ENCODE measurements at places on chromosomes 5 and 9.

DNA sequence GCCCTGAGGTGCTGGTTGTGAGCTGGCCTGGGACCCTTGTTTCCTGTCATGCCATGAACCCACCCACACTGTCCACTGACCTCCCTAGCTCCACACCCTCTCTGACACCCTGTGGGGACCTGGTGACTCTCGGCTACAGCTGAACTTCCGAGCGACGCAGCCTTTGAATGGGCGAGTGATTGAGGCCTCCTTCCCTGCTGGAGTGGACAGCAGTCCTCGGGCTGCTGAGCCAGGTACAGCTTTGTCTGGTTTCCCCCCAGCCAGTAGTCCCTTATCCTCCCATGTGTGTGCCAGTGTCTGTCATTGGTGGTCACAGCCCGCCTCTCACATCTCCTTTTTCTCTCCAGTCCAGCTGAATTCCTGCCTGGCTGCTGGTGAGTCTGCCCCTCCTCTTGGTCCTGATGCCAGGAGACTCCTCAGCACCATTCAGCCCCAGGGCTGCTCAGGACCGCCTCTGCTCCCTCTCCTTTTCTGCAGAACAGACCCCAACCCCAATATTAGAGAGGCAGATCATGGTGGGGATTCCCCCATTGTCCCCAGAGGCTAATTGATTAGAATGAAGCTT, 6.1 kb downstream of the CA9 start:
- DNase-seq: no peak

GRCh38 chr5:76715486-76715735, 515 bp upstream of the F2R start:
- no peak for DNase-seq

- DNase-seq: no peak
Observed at GRCh38 chr5:132469380-132470009, 21.1 kb downstream of the IRF1 start.

GRCh38 chr5:170603578-170604565, 100.1 kb downstream of the KCNIP1 start:
- DNase-seq: peak; percentile 18

- DNase-seq: no peak
Observed at GRCh38 chr5:102277144-102277543, 18.9 kb downstream of the SLCO4C1 start.

DNA sequence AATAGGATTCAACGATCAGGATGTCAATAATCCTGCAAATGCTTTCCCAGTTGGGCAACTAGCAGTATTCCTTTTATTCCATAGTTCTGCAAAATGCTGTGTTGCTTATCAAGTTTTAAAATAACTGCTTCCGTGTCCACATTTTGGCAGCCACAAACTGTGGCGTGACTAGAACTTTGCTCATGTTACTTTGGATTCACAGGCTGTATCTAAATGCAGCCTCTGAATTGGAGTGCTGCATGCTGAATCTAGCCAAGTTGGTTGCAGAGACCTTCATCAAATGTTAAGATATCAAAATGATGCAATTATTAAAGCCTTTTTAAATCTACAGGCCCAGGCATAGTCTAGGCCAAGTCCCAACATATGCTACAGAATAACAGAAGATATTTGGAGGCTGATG, 249.2 kb downstream of the NR2F1-AS1 start:
- no peak for DNase-seq

GRCh38 chr5:109848130-109848529, 158.4 kb downstream of the MAN2A1 start:
- DNase-seq: no peak

DNA sequence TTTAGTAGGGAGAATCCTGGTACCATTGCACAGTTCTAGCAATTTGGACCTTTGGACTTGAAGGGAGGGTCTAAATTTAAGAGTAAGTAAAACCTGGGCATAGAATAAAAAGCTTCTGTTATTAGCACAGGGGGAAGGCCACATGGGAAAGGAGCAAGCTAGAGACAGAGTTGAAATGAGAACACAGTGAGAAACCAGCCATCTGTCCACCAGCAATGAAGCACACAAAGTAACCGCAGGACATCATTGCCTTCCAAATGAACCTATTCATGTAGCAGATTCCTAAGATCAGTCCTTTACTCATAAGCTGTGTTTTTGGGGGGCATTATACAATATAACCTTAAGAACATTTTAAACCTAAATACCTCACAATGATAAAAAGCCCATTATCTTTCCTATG, 407.4 kb downstream of the HCN1 start:
- peak; percentile 42 for DNase-seq

- no peak for DNase-seq
Observed at GRCh38 chr5:145579301-145579700, 255.8 kb downstream of the PRELID2 start.

DNA sequence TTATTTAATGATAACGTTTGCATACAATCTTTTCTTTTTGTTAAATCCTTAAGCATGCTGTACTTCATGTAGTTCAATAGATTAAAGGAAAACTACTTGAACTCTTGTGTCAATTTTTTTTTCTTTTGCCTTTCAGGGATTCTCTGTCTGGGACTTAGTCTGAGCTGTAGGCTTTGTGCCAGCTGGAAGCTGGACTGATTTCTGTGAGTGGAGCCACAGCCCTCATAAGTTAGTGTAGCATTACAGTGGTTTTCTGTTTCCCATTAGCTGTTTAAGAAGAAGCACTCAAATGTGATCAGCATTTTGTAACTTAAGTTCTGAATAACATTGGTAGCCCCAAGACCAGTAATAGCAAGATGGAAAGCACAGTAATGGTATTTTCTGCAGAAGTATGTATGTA, 330.6 kb upstream of the MEF2C start:
- no peak for DNase-seq

DNA sequence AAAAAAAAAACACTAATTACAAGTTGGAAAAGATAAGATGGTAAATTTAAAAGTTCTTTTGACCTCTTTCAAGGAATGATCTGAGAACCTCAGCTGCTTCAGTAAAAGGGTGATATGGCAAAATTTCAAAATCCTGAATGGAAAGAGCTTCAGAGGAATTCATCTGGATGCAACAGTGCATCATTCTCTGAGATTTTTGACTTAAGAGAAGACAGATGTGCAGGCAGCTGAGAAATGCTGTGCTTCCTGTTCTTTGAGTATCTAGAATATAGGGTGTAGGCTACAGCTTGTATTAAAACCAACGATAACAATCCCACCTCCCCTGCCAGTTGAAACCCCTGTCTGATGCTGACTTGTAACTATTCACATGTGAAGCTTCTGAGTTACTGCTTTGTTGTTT, 6.2 kb downstream of the FRMPD1 start:
- DNase-seq: no peak

GRCh38 chr5:61177716-61178115, 15.4 kb upstream of the SMIM15 start:
- DNase-seq: no peak

DNA sequence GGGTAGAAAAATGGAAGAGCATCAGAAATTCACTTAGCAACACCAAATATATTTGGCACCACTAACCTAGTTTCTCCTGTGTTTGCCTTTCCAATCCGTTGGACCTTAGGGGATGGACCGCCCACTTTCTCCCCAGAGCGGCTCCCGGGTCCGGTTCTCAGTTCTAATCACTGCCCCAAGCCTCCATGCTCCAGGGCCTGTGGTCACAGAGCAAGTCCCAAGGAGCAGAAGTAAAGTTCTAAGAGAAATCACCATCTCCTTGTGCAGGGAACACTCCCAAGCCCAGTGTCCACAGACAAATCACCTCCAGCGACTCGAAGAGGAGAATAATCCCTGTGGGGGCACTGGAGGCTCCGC, 728 bp upstream of the SLC1A1 start:
- DNase-seq: no peak

DNA sequence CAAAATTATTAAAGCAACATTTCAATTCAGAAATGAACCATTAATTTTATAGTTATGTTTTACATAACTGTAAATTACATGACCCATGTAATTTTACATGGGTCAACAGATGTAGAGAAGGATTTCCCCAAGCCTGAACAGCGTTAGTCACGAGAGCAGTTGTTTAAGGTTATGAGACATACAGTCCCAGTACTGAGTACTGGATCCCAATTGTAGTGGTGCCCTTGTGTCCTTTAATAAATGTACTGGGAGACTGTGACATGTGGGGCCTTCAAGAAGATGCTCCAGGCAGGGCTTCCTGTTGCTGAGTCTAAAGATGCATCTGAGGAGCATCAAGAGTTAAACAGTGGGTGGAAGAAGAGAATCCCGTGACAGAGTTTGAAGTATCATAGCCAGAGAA, 125.5 kb upstream of the ZNF462 start:
- no peak for DNase-seq

DNA sequence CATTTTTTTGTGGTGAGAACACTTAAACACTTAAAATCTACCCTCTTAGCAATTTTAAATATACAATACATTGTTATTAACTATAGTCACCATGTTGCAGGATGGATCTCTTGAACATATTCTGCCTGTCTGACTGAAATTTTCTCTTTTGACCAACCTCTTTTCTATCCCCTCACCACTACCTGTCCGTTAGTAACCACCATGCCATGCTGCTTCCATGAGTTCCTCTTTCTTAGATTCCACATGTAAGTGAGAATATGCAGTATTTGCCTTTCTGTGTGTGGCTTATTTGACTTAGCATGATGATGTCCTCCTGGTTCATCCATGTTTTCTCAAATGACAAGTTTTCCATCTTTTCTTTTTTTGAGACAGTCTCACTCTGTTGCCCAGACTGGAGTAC, 48.5 kb upstream of the NAA35 start:
- DNase-seq: no peak

DNA sequence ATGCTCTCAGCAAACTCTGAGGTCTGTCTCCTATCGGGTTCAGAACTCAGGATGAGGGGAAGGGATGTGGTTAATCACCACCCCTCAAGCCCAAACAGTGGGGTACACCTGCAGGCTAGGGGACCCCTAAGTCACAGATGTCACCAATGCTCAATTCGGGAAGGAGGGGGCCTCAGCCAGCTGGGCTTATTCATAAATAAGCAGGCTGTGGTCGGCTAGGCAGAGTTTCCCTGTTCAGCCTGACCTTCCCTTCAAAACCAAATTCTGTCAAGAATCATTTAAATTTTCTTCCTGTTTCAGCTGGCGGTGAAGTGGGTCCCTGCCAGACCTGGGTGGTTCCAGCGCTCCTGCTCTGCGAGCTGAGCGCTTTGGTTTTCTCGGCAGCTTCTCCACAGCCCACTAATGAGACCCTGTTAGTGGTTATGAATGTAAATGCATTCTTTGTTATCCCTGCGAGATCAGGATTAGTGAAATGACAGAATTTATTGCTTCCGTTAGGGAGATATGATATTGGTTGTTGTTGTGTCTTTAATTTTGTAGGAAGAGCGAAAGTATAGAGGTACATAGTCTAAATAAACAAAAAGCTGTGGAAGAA, 68.3 kb downstream of the AK8 start:
- DNase-seq: no peak

- no peak for DNase-seq
Observed at GRCh38 chr9:8114826-8115225, 315.2 kb upstream of the DMAC1 start.

- DNase-seq: no peak
Observed at GRCh38 chr5:142961440-142962173, 191.4 kb downstream of the ARHGAP26 start.

GRCh38 chr5:10109299-10109698, 140.4 kb downstream of the ATPSCKMT start:
- no peak for DNase-seq

DNA sequence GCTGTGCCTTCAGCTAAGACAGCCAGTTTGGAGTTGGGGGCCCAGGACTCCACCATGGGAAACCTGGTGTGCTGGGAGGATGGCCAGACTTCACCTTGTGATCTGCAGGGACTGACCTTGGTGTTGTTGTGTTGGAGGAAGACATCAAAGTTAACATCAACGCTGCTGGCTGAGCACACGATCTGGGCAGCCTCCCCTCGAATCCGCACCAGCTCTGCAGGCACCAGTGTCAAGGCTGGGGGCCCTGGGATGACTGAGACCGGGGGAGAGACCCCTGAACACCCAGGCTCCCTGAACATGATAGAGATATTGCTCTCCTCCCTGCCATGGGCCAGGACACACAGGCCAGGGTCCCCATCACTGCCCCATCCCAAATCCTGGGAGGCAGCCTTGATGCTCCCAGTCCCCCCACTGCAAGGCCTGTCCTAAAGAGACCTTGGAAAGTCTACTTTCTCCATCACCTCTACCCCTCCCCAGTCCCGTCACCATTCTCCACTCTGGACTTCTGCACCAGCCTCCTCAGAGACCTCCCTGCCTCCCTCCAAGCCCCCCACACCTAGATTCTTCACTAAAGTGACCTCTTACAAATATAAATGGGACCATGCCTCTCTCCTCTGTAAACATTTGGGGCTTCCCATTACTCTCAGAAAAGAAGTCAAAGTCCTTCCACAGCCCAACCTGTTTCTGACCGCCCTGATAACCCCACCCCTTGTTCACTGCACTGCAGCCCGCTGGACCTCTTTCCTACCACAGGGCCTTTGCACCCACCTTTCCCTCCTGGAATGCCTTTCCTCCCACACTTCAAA, 8.2 kb downstream of the CSF1R start:
- no peak for DNase-seq

- no peak for DNase-seq
Observed at GRCh38 chr5:89313804-89314588, 431.0 kb upstream of the MEF2C start.

DNA sequence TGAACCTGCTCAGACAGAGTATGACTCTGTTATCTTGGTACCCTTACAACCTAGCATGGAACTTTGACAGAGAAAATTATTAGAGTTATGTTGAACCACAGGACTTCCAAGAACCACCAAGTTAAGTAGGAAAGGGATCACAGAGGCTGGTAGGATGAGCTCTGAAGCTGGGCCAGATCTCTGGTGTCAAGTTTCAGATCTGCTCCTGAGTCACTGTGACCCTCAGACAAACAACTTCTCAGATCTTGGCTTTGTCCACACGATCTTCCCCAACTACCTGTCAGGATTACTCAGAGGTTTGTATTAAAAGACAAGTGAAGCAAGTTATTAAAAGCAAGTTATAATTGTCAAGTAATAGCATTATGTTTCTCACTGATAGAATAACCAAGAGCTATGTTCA, 189.0 kb downstream of the SEC61B start:
- DNase-seq: no peak

GRCh38 chr5:65186646-65187227, 295.0 kb downstream of the ADAMTS6 start:
- DNase-seq: no peak

DNA sequence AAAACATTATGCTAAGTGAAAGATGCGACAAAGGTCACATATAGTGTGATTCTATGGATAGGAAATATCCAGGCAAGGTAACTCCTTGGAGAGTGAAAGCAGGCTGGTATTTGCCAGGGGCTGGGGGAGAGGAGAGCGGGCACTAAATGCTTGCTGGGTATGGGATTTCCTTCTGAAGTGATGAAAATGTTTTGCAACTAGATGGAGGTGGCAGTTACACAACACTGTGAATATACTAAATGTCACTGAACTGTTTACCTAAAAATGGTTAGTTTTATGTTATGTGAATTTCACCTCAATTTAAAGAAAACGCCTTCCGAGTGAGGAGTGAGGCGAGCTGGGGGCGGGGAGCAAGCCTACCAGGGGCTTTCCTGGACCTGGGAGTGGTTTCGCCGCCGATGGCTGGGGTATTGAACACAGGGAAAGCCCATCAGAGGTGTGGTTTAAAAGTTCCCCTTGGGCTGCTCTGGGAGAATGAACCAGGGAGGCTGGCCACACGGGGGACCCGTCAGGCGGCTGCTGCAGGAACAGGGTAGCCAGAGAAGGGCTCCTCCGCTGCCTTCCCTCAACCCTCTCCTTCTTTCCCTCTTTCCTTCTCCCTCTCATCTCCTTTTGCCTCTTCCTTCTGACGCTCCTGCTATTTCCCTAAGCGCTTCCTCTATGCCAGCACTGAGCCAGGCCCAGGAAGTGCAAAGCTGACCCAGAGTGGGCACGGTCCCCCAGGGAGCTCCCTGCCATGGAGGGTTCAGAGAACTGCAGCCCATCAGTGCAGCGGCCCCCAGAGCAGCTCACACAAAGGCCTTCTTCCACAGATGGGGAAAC, 4.9 kb downstream of the AKNA start:
- no peak for DNase-seq
